ENCODE measurements at places on chromosomes 12 and 14.

DNA sequence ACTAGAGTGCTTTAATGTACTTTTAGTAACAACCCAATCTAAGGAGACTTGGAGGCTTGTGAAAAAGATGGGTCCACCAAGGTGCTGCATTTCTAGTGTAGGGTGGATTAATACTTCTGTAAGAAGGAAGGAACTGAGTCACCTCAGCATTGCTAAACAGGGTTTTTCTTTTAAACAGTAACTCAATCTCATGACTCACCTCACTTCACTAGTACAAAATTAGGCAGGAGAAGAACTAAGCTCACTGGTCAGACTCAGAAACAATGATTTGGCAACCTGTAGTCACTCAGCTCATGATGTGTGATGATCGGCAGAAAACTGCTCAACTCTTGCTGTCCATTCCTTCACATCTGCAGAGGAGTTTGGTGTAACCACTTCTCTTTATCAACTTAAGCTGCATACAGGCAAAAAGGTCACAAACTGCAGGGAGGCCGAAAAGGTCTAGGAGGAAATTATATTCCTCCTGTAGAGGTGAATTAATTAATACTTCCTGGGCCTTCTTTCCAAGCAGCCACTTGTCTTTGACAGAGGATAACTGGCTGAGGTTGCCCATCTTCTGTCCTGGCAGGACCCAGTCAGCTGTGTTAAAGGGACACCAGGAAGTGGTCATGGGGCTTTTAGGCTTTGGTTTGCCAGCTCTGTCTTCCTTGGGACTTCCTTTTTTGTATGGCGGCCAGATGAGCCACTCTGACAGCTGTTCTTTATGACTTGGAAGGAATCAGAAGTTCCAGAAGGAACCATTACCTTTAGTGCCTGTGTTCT, 466.9 kb downstream of the FUT8 start:
- peak; percentile 10 for DNase-seq

- no peak for DNase-seq
These were observed 112.5 kb upstream of the FLRT2 start for GRCh38 chr14:85417396-85417795.

DNA sequence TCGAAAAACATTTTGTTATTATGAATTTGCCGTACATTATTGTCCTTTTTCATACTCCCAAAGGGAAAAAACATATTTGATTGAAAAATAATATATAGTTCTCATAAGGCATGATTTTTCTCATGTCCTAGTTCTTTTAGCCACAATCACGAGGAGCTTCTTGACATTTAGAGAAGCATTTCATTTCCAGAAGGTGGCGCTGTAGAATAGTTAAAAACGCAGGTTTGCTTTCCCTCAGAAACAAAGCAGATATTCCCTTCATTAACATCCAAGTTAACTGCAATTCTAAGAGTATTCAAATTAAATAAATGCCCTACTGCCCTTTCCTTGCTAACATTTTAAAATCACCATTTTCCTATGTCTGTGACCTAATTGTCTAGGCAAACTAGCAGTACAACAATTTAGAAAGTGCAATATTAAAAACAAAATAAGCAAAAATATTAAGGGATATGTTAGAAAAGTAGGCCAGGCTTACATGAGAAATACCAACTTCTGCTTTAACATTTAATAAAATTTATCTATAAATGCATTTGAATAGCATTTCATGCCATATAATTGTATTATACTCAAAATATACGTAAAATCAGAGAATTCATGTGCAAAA, 10.9 kb upstream of the PIK3C2G start:
- DNase-seq = peak; percentile 77

- DNase-seq = no peak
These were observed 169.1 kb upstream of the RMST start for GRCh38 chr12:97293541-97293940.

- DNase-seq = peak; percentile 84
These were observed 657.5 kb upstream of the TBX3 start for GRCh38 chr12:115341442-115341841.

DNA sequence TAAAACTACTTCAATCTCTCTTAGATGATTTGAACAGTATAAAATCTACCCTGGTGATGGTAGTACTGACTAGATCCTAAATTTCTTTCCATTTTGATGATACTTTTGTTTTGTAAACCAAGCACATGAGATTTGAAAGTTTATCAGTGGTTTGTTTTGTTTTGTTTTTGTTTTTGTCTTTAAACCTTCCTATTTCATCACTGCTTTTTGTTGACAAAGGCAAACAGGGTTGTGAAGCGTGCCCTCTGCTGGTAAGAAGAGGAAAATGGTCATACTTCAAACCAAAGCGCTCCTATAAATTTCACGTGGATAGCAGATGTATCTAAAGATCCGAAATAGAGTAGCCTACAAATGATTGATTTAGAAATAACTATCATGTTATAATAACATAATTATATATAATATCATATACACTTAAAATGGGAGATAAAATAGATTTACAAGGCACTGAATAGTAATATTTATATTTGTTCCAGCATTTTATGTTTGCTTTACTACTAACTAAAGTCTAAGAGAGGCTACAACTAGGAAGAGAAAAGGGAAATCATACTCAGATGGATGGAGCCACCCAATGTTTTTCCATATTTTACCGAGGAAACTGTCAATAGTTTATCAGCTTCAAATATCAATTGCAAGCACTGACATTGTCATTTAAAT, 254.0 kb upstream of the USP15 start:
- DNase-seq = peak; percentile 11

DNA sequence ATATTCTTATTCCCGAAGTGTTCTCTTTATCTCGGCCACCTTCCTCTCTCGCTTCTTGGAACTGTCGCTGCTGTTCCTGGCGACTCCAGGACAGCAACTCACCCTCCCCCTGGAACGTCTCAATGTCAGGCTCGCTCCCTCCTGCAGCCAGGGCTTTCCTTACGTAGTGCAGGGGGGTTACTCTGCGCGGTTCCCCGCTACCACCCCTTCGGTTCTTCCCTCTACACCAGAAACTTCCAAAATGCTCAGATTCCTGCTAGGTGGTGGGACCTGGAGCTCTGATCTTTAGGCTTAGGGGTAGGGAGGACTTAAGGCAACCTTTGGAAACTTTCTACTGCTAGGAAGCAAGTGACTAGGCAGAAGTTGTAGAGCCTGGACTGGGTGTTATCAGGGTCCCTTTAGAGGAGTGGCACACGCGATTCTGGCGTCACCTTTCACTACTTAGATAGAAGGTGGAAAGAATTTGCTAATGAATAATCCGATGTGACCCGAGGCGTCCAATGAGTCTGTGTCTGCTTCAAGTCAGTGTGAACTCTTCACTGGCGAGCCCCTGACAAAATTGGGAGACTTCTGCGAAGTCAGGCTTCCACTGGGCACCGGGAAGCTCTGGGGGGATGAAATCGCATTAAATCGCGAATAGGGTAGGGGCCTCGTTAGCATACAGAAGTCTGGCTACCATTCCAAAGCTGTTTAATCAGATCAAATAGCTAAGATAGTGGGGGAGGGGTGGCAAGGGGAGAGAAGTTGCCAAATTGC, 900 bp upstream of the DPF3 start:
- DNase-seq = no peak

- no peak for DNase-seq
These were observed 926 bp downstream of the HRK start for GRCh38 chr12:116880213-116880816.

DNA sequence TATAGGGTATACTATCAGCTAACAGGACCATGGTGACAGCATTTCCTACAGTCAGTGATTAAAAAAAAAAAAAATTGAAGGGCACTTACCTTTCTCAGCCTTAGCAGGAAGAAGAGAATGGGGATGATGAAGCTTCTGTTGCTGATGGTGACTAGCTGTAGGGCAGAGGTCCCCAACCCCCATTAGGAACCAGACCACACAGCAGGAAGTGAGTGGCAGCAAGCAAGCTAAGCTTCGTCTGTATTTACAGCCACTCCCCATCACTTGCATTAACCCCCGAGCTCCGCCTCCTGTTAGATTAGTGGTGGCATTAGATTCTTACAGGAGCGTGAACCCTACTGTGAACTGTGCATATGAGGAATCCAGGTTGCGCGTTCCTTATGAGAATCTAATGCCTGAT, 91.3 kb upstream of the USP44 start:
- DNase-seq = no peak

DNA sequence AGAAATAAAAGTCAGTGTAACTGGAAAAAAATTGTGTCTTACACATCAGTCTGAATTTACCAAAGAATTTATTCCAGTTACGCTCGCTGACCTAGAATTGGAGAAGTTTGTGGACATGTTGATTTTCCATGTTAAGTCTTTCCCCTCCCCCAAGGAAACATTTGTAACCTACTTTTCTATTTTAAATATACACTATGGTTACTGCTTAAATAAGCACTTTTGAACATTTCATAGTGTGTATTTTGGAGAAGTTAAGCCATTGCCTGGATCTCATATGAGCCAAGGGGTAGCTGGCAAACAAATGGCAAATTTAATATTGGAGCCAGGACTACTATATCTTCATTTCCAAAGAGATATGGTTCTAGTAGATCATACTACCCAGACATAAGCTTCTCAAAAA, 42.9 kb upstream of the NT5DC3 start:
- peak; percentile 12 for DNase-seq

DNA sequence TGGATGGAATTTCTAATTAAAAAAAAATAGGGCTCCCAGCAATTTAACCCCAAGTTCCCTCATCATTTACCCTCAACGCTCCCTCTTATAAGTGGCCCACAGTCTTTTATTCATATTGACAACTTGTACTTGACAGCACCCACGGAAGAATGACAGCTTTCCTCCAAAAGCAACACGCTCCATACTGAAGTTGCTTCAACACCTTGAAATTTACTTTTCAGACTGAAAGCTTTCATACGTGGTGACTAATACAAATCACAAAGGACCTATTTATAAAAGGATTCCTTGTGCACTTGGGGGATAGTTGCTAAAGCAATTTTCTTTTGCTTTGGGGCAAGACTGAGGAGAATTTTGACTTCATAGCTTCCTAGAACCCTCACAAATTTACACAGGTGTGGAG, 1629.4 kb upstream of the SEL1L start:
- DNase-seq = no peak

DNA sequence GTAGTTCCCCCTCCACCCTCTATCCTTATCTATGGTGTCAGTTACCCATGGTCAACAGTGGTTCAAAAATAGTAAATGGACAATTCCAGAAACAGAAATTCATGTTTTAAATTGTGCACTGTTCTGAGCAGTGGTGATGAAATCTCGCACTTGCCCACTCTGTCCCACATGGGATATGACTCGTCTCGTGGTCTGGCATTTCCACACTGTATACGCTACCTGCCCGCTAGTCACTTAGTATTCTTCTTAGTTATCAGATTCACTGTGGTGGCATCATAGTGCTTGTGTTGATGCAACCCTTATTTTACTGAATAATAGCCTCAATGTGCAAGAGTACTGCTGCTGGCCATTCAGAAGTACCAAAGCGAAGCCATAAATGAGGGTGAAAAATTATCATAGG, 507.0 kb downstream of the SNAPC1 start:
- DNase-seq = no peak

GRCh38 chr14:23653051-23653450, 16.9 kb downstream of the DHRS2 start:
- DNase-seq = no peak

GRCh38 chr12:120830966-120831365, 73.2 kb downstream of the SPPL3 start:
- no peak for DNase-seq

GRCh38 chr14:102941419-102942011, 19.1 kb downstream of the AMN start:
- DNase-seq = no peak

DNA sequence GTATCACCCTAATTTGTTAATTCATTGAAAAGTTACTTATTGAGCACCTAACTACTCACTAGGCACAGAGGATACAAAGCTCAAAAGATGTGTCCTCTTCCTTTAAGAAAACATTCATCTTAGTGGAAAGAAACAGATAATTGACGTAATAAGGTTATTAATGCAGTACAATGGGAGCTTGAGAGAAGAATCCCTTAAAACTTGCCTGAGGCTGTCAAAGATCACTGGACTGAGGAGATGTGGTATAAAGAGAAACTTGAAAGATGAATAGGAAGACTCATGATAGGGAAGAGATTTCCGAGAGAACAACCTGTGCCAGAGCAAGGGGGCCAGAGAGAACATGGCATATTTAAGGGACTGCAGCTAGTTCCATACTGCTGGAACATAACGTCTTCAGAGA, 19.1 kb downstream of the GOLGA5 start:
- no peak for DNase-seq

Measured in muscle of back (tissue), 13 donors.